Head of caudate nucleus (tissue), 42 donors: ENCODE measurements at places on chromosomes 3 and 15.

- DNase-seq, result no peak
Observed at GRCh38 chr15:74552773-74553441, 11.9 kb downstream of the ARID3B start.

DNA sequence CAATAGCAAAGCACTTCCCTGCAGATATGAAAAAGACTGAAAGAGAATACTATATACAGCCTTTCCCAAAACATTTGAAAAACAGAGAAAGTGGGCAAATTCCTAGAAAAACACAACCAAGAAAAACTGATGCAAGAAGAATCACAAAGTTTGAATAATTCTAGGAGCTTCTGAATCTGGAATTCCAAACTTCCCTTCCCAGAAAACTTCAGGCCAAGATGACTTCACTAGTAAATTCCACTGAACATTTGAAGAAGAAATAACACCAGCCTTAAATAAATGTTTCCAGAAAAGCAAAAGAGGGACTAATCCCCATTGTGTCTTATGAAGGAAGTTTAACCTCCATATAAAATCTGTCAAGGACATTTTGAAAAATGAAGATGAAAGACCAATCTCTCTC is 15.8 kb upstream of the NSMCE3 start:
- no peak for DNase-seq

- no peak for DNase-seq
Observed at GRCh38 chr3:123140550-123140949, 61.2 kb upstream of the SEC22A start.

GRCh38 chr3:67083277-67083676 is 85.2 kb downstream of the KBTBD8 start:
- DNase-seq, result no peak

DNA sequence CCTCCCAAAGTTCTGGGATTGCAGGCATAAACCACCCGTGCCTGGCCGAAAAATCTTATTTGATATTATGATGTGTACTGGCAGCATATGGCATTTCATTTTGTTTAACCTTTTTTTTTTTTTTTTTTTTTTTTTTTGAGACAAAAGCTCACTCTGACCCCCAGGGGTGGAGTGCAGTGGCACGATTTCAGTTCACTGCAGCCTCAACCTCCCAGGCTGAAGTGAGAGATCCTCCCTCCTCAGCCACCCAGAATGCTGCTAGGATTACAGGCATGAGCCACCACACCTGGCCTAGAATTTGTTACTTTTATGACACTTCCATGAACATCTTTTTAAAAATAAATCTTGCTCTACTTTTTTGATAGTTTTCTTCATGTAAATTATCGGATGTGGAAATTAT is 12.0 kb downstream of the TERB2 start:
- no peak for DNase-seq

- no peak for DNase-seq
Observed at GRCh38 chr15:39609166-39609916, 28.5 kb downstream of the THBS1 start.

DNA sequence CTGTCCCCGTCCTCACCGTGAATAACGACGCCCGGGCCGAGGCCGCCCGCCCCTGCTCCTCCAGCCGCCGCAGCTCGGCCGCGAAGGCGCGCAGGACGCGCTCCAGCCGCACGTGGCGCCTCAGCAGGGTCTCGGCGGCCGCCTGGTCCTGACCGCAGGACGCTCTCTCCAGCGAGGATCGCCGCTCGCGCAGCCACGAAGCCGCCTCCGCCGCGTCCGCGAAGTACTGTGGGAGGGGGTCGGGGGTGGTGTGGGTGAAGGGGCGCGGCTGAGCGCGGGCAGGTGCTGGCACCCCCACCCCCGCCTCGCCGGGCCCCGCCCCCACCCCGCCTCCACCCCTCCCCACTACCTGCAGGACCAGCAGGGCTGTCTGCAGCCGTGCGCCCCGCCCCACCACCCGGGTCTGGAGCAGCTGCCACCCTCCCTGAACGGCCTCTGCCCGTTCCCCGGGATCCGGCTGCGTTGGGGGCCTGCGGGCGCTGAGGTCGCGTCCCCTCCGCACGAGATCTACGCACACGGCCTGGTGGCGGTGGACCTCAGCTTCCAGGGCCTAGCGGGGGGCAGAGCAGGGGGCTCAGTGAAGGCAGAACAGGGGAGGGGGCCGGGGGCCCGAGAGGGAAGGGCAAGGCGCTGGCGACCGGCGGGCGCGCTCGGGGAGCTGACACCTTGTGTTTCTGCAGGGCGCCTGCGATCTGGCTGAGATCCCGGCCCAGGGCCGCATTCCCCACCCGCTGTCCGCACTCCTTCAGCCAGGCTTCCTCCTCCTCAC is 11.7 kb downstream of the SPTBN5 start:
- no peak for DNase-seq

GRCh38 chr15:25437777-25438600 is 835 bp downstream of the UBE3A start:
- DNase-seq, result peak; percentile 44

DNA sequence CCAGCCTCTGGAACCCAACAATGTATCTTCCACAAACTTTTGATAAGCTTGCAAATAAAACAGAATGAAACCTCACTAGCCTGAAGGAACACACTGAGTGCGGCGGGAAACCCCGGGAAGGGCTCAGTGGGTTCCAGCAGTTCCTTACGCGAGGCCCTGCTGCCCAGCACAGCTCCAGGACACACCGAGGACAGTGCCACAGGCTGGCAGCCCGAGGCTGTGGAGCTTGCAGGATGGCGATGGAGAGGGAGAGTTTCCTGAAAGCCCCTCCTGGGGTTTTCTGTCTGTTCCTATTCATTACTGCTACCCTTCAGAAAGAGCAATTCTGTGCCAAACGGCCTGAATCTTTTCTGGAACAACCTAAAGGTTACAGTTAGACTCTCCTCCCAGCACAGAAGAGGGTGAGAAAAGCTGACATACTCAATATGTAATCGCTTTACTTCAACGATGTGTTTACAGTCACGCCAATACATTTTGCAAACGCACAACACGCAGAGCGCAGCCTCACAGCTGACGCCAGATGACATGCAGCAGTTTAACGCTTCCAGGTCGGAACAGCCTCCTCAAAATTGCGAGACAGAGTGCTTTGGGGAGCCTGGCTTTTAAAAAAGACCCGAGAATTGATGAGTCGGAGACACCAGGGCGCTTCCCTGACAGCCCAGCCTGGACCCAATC is 57.1 kb upstream of the RPL32 start:
- DNase-seq, result no peak

DNA sequence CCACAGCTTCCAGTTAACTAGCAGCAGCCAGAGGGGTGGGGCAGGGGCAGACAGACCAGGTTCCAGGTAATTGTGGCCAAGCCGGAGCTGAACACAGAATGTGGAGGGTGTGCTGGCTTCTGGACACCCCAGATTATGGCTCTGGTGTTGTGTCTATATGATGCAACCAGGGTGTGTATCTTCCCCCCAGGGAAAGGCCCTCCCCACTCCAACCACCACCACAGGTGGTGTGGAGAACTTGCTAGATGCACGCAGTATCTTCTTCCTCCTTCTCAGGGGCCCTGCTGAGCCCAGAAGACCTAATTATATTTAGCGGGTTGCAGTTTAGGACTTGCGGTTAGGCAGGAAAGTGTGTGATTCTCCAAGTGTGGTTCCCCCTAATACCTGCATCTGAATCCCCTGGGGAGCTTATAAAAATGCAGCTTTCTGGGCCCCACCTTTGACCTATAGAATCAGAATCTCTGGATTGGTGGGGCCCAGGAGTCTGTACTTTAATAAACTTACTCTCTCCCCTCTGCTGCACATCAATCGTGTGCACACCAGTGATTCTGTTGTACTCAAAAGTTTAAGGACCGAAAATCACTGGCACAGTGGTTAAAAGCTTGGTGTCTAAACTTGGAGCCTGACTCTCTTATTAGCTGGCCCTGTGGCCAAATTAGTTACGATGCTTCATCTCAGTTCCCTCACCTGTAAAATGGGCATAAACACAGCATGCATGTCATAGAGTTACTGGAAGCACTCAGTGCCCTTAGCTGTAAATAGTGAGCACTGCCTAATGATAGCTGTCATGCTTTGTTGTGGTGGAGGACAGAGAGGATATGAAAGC is 379.1 kb upstream of the PROK2 start:
- DNase-seq, result no peak

- DNase-seq, result no peak
Observed at GRCh38 chr15:50049871-50050270, 69.2 kb downstream of the ATP8B4 start.

GRCh38 chr15:68818769-68819494 is 1.8 kb downstream of the ANP32A start:
- peak; percentile 65 for DNase-seq

DNA sequence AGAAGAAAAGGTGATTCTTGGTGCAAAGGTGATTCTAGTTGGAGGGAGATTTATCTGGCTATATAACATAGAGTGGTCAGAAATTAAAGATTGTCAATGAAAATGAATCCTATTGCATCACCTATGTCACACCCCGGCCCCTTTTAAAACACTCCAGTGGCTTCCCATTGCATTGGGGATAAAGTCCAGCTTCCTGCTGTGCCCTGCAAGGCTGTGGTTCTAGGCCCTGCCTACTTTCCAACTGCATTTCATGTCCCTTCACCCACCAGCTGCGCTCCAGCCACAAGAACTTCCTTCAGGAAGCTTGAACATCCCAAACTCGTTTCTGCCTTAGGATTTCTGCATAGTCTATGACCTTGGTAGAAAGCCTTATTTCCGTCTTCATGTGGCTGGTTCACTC is 118.7 kb upstream of the UMPS start:
- no peak for DNase-seq

GRCh38 chr3:47824541-47825473 is 21.9 kb downstream of the DHX30 start:
- DNase-seq, result peak; percentile 83

GRCh38 chr3:143172795-143173145 is 53.2 kb downstream of the CHST2 start:
- no peak for DNase-seq

DNA sequence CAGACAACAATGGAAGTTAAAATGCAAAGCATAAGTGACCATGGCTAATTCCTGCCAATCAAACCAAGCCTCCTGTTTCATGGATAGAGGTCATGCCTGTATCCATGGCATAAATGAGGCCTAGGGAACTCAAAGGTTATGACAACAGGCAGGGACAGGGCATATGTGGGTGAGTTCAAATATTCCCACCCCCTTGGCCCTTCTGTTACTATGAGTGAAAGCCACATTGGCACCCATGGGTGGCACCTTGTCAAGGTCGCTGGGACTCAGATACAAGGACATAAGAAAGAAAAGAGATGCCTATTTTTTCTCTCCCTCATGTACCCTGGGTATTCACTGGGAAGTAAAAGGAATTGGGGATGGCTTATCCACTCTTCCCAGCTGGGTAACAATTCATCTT is 25.3 kb upstream of the TMEM45A start:
- DNase-seq, result no peak

DNA sequence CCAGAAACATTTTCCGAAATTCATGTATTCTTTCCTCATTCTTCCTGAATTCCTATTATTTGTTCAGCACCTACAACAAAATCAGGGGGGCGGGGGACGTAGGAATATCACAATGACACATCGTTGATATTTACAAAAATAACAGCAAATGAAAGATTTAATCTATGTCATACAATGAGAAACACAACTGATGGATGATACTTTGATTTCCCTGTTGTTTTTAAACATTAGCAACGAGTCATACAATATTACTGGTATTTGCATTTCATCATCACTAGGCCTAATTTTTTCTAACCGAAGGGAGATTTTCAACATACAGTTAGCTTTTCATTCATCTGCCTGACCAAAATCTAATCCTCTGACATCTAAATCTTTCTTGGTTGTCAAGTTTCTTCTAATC is 45.3 kb upstream of the INO80 start:
- no peak for DNase-seq

- no peak for DNase-seq
Observed at GRCh38 chr3:62125380-62125779, 248.0 kb downstream of the FEZF2 start.

- no peak for DNase-seq
Observed at GRCh38 chr3:8746780-8747345, 13.3 kb downstream of the CAV3 start.

- DNase-seq, result no peak
Observed at GRCh38 chr3:45904931-45905330, 18.6 kb downstream of the CCR9 start.

DNA sequence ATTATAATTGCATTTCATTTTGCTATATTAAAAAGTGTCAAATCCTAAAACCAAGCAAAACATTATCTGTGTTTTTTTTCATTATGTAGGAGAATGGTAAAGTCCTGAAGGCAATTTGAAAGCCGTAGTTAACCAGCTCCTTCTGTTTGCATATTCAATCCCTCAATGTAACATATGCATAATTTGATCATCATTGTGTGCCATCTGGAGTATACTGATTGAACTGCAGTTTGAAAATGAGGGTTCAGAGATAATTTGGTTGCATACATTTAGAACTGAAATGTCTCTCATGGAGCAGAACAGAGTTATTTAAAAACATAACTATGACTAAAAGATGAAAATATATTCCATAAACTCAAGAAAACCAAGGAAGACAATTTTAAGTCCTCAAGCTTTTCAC is 518.6 kb downstream of the GBE1 start:
- no peak for DNase-seq

- no peak for DNase-seq
Observed at GRCh38 chr15:43246261-43246774, 20.4 kb downstream of the TGM5 start.

- no peak for DNase-seq
Observed at GRCh38 chr15:25954398-25954797, 91.3 kb upstream of the ATP10A start.

DNA sequence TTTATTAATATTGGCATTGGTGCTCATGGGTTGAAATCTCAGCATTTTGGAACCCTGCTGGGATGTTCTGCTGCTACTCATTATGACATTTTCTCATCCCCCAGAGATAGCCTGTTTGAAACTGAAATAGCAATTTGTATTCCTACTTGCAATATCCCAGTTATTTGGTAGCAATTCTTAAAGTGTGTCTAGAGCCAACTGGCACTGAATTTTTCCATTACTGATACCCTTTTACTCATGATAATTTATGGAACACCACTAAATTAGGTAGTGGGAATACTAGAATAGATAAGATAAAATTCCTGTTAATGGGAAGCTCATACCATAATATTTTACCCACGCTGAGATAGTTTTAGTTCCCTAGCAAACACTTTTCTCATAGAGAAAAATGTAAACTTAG is 309.3 kb downstream of the SV2B start:
- DNase-seq, result no peak

DNA sequence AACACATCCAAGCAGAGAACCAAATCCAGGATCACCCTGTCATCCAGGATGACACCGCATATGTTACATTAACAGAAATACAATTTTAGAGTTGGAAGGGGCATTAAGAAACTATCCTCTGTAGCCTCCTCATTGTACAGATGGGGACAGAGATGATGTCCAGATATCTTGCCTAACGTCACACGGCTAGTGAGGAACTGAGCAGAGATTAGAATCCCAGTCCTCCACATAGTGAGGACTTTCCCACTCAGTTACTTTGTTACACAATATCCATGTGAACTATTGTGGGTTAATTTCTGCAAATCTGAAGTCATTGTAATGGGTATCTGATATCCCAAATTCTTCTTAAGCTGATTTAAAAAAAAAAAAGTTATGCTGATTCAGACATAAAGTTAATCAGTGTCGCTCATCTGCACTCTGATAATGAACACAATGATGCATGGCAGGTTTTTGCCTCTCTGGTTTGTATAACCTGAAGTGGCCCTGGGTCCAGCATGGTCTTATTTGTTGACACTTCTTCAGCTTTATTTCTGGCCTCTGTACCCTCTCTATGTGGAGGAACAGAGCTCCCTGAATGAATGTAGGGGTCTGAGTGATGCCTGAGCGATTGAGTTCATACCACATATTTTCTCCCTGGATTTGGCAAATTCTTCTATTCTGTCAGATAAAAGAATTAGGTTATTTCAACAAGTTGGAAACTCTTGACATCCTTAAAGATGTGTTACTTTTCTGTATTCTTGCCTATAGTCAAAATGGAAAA is 76.0 kb upstream of the LIMD1 start:
- no peak for DNase-seq

GRCh38 chr3:194330579-194330978 is 20.5 kb downstream of the CPN2 start:
- DNase-seq, result peak; percentile 78
